ENCODE measurements at places on chromosomes 5 and 9. TPM values are rescaled to one million over a fixed set of nuclear protein-coding genes. Genes with fewer than 3 reads are reported as not detected.

DNA sequence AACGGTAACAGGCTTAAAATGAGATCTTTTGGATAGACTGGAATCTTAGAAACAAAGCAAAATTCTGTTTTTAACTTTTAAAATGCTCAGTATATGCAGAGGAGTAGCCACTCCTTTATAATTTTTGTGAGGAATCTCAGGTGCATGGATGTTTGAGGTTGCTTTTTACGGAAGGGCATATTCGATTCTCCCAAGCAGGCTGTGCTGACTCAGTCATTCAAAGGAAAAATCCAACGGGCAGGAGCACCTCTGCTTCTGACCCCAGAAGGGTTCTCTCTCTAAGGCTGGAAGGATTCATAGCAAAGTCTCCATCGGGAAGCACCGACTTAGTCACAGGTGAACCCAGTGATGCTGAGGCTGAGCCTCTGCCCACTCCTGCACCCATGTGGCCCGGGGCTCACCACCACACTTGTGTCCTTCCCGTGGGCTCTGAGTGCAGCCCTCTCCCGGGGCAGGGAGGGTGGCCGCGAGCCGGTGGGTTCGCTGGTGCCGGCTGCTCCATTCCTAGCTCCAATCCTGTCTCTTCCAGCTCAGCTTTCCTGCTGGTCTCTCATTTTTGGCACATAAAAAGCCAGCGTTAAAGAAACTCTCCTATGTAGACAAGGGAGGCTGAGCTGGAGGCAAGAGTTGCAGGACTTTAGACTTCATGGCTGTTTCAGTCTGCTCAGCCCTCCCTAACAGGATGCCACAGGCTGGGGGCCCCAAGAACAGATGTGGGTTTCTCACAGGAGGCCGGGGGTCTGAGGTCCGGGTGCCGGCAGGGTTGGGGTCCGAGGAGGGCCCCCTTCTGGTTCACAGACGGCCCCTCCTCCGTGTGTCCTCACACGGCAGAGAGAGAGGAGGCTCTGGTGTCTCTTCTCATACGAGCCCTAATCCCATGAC, 135.6 kb upstream of the LPCAT1 start:
- DNase-seq: no peak
- no peak overlapping the region for H3K27ac ChIP-seq
- no peak overlapping the region for H3K4me3 ChIP-seq
- H3K36me3 ChIP-seq: no peaks in the 10 kb centered on the region
- H3K4me1 ChIP-seq: no peaks in the 10 kb centered on the region

GRCh38 chr9:112142420-112142819, 32.7 kb downstream of the SUSD1 start:
- H3K27ac ChIP-seq: no peak overlapping the region
- H3K36me3 ChIP-seq: no peaks in the 10 kb centered on the region
- no peak overlapping the region for H3K4me3 ChIP-seq
- H3K4me1 ChIP-seq: no peaks in the 10 kb centered on the region

DNA sequence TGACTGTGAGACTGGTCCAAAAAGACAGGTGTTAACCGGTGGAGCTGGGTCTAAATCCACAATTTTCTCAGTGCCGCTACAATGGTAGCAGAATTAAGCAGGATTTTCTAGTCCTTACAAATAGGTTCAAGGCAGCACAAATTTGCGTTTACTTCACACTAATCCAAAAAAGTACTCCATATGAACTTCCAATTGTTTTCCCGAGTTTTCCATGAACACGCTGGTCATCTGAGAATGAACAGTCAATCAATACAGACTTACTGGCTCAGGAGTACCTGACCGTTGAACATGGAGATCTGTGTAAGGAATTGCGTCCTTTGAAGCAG, 709 bp downstream of the SLC35D2 start:
- H3K27ac ChIP-seq: peak overlapping the region; percentile 86
- DNase-seq: no peak
- no peaks in the 10 kb centered on the region for H3K4me1 ChIP-seq
- no peaks in the 10 kb centered on the region for H3K36me3 ChIP-seq

DNA sequence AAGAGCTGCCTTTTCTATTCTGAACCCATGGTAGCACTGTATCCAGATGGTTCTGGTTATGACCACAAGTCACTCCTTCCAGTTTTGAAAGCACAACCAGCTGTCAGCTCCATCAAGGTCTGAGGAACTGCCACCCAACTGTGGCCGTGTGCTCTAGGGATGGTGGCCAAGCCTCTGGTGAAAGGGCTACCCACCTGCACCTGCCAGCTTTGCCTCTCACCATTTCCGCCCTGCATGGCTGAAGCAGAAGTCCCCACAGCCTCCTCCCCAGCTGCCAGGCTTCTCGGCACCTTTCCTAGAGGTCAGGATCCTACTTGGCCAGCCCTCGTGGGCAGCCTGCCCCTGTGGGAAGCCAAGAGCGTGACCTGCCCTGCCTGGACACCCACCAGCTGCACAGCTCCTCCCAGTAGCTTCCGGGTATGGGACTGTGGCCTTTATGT, 16.8 kb downstream of the SEMA5A start:
- no peaks in the 10 kb centered on the region for H3K36me3 ChIP-seq
- H3K27me3 ChIP-seq: no peaks in the 10 kb centered on the region
- H3K4me1 ChIP-seq: no peaks in the 10 kb centered on the region
- no peak overlapping the region for H3K27ac ChIP-seq
- DNase-seq: no peak
- H3K4me3 ChIP-seq: no peak overlapping the region

GRCh38 chr5:91061946-91062562, 321.1 kb downstream of the ARRDC3 start:
- H3K27me3 ChIP-seq: no peaks in the 10 kb centered on the region
- H3K4me1 ChIP-seq: peaks cover 18% of the 10 kb centered on the region
- no peak overlapping the region for H3K4me3 ChIP-seq

- H3K36me3 ChIP-seq: no peaks in the 10 kb centered on the region
- no peak overlapping the region for H3K4me3 ChIP-seq
- no peaks in the 10 kb centered on the region for H3K4me1 ChIP-seq
- DNase-seq: peak; percentile 63
Observed at GRCh38 chr5:64939772-64940510, 171.2 kb downstream of the CWC27 start.

DNA sequence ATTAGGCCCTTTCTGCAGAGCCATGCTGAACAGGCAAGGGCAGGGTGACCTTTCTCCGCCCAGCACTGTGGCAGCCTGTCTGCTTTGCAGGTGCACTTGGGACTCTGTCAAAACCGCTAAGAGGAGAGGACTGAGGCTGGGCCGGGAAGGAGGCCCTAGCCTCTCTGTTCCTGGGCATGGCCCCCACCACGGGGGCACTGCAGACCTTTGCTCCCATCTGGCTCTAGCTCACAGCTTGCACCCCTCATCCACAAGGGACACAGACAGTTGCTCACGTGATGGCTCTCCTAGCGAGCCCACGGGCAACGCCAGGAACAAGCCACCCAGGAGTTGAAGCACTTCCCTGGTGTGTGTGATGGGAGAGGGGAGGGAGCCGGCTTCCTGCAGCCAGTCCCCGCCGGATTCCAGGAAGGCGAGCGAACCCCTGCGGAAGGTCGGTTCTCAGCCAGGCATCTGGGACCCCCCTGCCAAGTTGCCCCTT, 43.0 kb upstream of the FCN1 start:
- no peaks in the 10 kb centered on the region for H3K36me3 ChIP-seq
- H3K27me3 ChIP-seq: no peaks in the 10 kb centered on the region
- H3K4me3 ChIP-seq: no peak overlapping the region
- peak; percentile 25 for DNase-seq
- H3K27ac ChIP-seq: no peak overlapping the region

- H3K27ac ChIP-seq: no peak overlapping the region
- no peak overlapping the region for H3K4me3 ChIP-seq
- no peaks in the 10 kb centered on the region for H3K4me1 ChIP-seq
- DNase-seq: no peak
- H3K27me3 ChIP-seq: no peaks in the 10 kb centered on the region
Observed at GRCh38 chr5:10036136-10036815, 213.4 kb downstream of the ATPSCKMT start.

- no peaks in the 10 kb centered on the region for H3K4me1 ChIP-seq
- H3K27me3 ChIP-seq: no peaks in the 10 kb centered on the region
- DNase-seq: no peak
- no peak overlapping the region for H3K27ac ChIP-seq
Observed at GRCh38 chr5:161311146-161311708, 235.3 kb downstream of the GABRB2 start.

- no peaks in the 10 kb centered on the region for H3K27me3 ChIP-seq
- no peak for DNase-seq
- no peak overlapping the region for H3K4me3 ChIP-seq
- no peaks in the 10 kb centered on the region for H3K36me3 ChIP-seq
Observed at GRCh38 chr9:70551801-70552200, 137.3 kb upstream of the KLF9 start.

- no peaks in the 10 kb centered on the region for H3K36me3 ChIP-seq
- H3K27ac ChIP-seq: no peak overlapping the region
- no peak overlapping the region for H3K4me3 ChIP-seq
- no peak for DNase-seq
Observed at GRCh38 chr9:133803028-133803585, 65.0 kb upstream of the SARDH start.

DNA sequence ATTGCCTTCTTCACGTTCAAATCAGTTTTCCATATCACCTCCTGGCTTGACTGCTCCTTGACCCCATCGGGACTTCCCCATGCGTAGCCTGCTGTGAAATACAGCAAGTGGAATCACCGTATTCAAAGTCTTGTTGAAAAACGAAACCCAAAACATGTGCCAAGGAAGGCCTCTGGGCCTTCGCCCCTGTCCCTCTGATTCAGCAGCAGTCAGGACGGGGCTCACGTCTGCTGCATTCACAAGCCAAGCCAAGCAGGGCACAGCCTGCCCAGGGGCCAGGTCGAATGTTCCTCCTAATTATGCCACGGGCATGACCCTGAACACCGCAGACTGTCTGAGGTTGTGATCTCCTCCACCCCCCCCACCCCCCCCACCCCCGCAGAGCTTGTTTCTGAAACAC, 960 bp upstream of the CTNND2 start:
- no peak overlapping the region for H3K27ac ChIP-seq
- no peak overlapping the region for H3K4me3 ChIP-seq
- peaks cover 8% of the 10 kb centered on the region for H3K4me1 ChIP-seq
- DNase-seq: no peak

GRCh38 chr5:93517828-93518227, 63.2 kb downstream of the NR2F1-AS1 start:
- H3K36me3 ChIP-seq: no peaks in the 10 kb centered on the region
- H3K4me1 ChIP-seq: no peaks in the 10 kb centered on the region
- DNase-seq: no peak
- no peak overlapping the region for H3K4me3 ChIP-seq
- H3K27me3 ChIP-seq: no peaks in the 10 kb centered on the region

GRCh38 chr5:151664694-151665585, 21.8 kb downstream of the SPARC start:
- DNase-seq: no peak
- H3K4me3 ChIP-seq: no peak overlapping the region
- peaks cover 63% of the 10 kb centered on the region for H3K36me3 ChIP-seq
- no peaks in the 10 kb centered on the region for H3K27me3 ChIP-seq
- H3K4me1 ChIP-seq: peaks cover 57% of the 10 kb centered on the region

GRCh38 chr5:177447066-177447610, 524 bp downstream of the PRR7 start:
- H3K36me3 ChIP-seq: no peaks in the 10 kb centered on the region
- H3K4me1 ChIP-seq: no peaks in the 10 kb centered on the region
- peak overlapping the region; percentile 60 for H3K4me3 ChIP-seq
- H3K27me3 ChIP-seq: no peaks in the 10 kb centered on the region

GRCh38 chr9:76592091-76592973, 133.3 kb downstream of the GCNT1 start:
- H3K4me1 ChIP-seq: no peaks in the 10 kb centered on the region
- no peak overlapping the region for H3K4me3 ChIP-seq
- H3K27ac ChIP-seq: no peak overlapping the region

DNA sequence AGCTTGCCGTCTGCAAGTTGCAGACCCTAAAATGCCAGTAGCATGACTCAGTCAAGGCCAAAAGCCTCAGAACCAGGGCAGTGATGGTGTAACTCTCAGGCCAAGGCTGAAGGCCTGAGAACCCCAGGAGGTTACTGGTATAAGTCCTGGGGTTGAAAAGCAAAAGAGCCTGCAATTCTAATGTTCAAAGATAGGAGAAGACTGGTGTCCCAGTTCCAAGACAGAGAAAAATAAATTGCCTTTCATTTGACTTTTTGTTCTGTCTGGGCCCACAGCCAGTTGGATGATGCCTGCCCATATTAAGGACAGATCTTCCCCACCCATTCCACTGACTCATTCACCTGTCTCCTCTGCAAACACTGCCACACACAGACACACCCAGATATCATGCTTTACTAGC, 673.2 kb downstream of the CDH18 start:
- no peak for DNase-seq
- H3K4me3 ChIP-seq: no peak overlapping the region
- H3K36me3 ChIP-seq: no peaks in the 10 kb centered on the region
- no peaks in the 10 kb centered on the region for H3K4me1 ChIP-seq

GRCh38 chr5:108743319-108743718, 4.4 kb upstream of the FER start:
- H3K27me3 ChIP-seq: no peaks in the 10 kb centered on the region
- H3K36me3 ChIP-seq: no peaks in the 10 kb centered on the region
- no peak for DNase-seq
- peaks cover 6% of the 10 kb centered on the region for H3K4me1 ChIP-seq
- H3K27ac ChIP-seq: no peak overlapping the region
- H3K4me3 ChIP-seq: no peak overlapping the region

The CCDC171 gene
- 3.0 TPM for total RNA-seq

The RNF183 gene
- not detected for total RNA-seq

The VCAN gene
- 47.1 TPM for total RNA-seq

The TUBB4B gene
- 196 TPM for total RNA-seq

The PCAT7 gene
- total RNA-seq: not detected

The PCDHA1 gene
- not detected for total RNA-seq

The ADAMTSL2 gene
- 1.1 TPM for total RNA-seq

The TAF11L3 gene
- not detected for total RNA-seq

The C9orf57 gene
- total RNA-seq: not detected

The SHB gene
- total RNA-seq: 10.5 TPM

The ORM2 gene
- not detected for total RNA-seq

The IRX2 gene
- not detected for total RNA-seq
